ENCODE measurements at places on chromosomes 5 and 9.

DNA sequence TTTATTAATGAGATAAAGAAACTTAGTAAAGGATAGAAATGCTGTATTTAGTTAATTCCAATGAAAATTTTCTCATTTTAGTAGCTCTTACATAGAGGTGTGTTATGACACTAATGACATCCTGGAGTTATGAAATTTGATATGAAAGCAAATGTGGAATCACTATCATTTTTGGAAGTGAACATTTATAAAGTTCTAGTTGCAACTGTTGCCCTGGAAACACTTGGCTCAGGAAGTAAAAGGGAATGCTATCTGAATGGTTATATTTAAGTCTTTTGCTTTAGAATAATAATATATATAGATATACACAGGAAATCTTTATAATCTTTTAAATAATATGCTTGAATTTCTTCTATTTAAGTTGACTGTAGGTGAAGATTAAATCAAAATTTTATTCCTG lies 16.7 kb downstream of the ADAMTS19 start:
- no peak for DNase-seq
- no peaks in the 10 kb centered on the region for H3K27me3 ChIP-seq
- H3K4me1 ChIP-seq = no peaks in the 10 kb centered on the region
- no peaks in the 10 kb centered on the region for H3K36me3 ChIP-seq
- no peak overlapping the region for H3K4me3 ChIP-seq
- H3K27ac ChIP-seq = no peak overlapping the region

GRCh38 chr9:114285166-114285867 lies 37.6 kb upstream of the ORM1 start:
- no peaks in the 10 kb centered on the region for H3K36me3 ChIP-seq
- no peak overlapping the region for H3K27ac ChIP-seq
- DNase-seq = no peak
- no peak overlapping the region for H3K4me3 ChIP-seq

DNA sequence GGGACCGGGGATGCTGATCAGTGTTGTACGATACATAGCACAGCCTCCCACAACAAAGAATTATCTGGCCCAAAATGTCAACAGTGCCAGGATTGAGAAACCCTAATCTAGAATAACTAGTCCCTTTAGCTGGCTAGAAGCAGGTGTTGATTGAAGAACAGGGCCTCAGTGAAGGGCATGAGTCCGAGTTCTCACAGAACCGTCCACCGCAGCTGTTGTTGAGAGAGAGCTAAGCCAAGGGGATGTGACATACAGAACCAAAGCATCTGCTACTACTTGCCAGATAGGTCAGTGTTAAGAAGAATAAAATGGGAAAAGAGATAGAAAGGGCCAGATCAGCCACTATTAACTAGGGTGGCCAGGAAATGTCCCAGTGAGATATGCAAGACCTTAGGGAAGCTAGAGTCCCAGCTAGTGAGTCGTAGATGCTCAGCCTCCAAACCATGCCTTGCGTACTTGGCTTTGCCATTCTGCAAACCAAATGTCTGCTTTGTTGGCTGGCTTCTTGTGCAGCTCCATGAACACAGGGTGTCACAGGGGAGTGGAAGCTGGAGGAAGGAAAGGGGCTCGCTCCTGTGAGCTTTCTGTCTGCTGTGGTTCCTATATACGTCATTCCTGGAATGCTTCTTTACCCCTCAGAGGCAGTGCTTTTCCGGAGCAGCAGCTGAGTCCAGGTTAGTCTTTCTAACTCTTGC lies 68.9 kb downstream of the FBXO38 start:
- peaks cover 14% of the 10 kb centered on the region for H3K27me3 ChIP-seq
- no peaks in the 10 kb centered on the region for H3K4me1 ChIP-seq
- no peaks in the 10 kb centered on the region for H3K36me3 ChIP-seq
- no peak overlapping the region for H3K4me3 ChIP-seq

GRCh38 chr5:82991059-82991458 lies 86.1 kb downstream of the TMEM167A start:
- no peaks in the 10 kb centered on the region for H3K27me3 ChIP-seq
- H3K4me1 ChIP-seq = no peaks in the 10 kb centered on the region
- DNase-seq = no peak
- no peak overlapping the region for H3K27ac ChIP-seq

- H3K4me3 ChIP-seq = no peak overlapping the region
- no peak overlapping the region for H3K27ac ChIP-seq
Observed at GRCh38 chr5:122978068-122978467, 58.5 kb downstream of the PPIC start.

- H3K27ac ChIP-seq = no peak overlapping the region
- H3K4me1 ChIP-seq = no peaks in the 10 kb centered on the region
- no peaks in the 10 kb centered on the region for H3K27me3 ChIP-seq
- H3K4me3 ChIP-seq = no peak overlapping the region
- H3K36me3 ChIP-seq = no peaks in the 10 kb centered on the region
Observed at GRCh38 chr5:153147891-153148623, 342.4 kb upstream of the GRIA1 start.

DNA sequence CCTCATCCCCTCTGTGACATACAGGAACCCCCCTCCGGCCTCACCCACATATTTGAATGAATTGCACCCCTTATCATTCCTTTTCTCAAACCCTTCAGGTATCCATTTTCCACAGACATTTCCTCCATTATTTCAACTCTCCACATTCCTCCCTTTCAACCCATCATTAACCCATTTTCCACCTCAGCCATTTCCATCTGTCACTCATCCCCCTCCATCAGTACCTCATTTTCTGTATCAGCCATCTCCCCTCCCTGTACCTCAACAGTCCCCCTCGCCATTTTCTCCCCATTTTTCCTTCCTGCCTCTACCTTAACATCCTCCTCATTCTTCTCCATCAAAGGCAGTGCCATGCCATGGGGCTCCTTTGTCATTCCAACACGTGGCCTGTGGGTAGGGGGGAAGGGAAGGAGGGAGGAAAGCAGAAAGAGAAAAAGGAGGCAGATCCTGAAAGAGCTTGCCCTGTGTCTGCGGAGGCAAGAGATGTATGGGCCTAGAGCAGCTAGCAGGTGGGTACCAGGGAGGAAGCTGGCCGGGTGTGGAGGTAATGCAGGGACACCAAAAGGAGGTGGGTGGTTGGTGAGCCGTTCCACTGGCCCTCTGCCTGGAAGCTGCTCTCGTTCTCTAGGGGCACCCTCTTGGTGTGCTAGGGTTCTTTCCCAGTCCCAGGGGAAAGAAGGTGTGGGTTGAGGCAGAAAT lies 1.5 kb downstream of the DNAJB5 start:
- peaks cover 72% of the 10 kb centered on the region for H3K4me1 ChIP-seq
- no peaks in the 10 kb centered on the region for H3K27me3 ChIP-seq
- peaks cover 5% of the 10 kb centered on the region for H3K36me3 ChIP-seq
- H3K4me3 ChIP-seq = peak overlapping the region; percentile 85
- no peak for DNase-seq

DNA sequence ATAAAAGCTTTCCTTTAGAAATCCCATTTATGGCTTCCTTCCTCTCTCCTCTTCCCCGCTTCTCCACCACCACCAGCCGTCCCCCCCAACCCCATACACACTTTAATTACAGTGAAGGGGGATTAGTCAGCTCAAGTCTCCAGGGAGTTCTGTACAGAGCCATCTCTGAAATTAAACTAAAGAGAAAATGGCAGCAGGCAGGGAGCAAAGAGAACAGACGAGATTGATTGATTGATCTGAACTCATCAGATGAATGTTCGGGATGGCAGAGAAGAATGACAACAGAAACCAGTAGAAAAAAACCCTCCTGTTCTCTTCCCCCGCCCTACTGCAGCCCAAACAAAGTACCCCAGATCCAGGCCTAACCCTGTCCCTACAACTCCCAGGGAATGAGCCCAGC lies 241.7 kb upstream of the PANK3 start:
- no peak overlapping the region for H3K4me3 ChIP-seq
- peak overlapping the region; percentile 9 for H3K27ac ChIP-seq
- H3K4me1 ChIP-seq = peaks cover 26% of the 10 kb centered on the region

GRCh38 chr5:91146905-91147600 lies 236.1 kb downstream of the ARRDC3 start:
- peaks cover 11% of the 10 kb centered on the region for H3K27me3 ChIP-seq
- H3K27ac ChIP-seq = no peak overlapping the region

DNA sequence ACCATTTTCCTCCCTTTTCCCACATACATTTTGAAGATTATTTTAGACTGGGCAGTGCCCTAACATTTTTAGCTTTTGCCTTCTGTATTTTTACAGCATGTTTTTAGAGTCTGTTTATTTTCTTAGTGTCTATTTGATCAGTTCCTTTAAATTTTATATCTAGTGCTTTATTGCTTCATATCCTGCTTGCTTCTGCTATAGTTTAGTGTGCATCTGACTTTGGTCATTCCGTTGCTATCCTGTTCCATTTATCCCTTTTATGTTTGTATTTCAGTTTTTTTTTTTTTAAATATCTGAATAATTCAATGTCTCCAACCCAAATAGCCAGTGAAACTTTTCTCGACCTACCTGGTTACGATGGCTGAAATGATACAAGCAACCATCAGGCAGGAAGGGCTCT lies 203.8 kb downstream of the ARHGAP26 start:
- DNase-seq = no peak
- H3K27me3 ChIP-seq = no peaks in the 10 kb centered on the region
- H3K4me3 ChIP-seq = no peak overlapping the region

- H3K4me1 ChIP-seq = peaks cover 8% of the 10 kb centered on the region
- no peak for DNase-seq
- H3K36me3 ChIP-seq = peaks cover 81% of the 10 kb centered on the region
- no peak overlapping the region for H3K27ac ChIP-seq
- H3K4me3 ChIP-seq = no peak overlapping the region
Observed at GRCh38 chr5:96752341-96753016, 55.3 kb downstream of the ERAP1 start.

DNA sequence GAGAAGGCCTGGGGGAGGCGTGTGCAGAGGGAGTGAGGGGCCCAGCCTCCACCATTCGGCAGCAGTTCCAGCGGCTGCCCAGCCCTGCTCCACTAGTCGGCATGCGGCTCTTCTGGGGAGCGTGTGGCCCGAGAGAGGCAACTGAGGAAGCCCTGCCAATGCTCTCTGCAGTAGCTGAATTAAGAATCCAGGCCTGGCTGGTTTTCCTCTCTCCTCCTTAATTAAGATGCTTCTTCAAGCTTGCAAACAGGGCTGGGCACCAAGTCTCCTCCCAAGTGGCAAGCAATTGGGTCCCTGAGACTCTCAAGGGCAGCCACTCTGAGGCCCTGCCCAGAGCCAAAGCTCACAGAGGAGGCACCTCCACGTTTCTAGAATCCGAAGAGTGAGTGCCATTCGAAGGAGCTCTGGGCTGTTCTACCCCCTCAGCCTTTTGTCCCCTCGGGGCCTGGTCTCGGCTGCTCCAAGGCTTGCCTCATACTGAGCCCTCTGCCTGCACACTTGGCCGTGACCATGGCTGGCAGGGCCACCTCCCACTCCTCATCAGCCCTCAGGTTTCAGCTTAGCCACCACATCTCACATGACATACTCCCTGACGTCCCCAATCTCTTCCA lies 75.4 kb upstream of the LRRTM2 start:
- no peaks in the 10 kb centered on the region for H3K27me3 ChIP-seq
- peaks cover 17% of the 10 kb centered on the region for H3K36me3 ChIP-seq
- H3K4me3 ChIP-seq = no peak overlapping the region
- peaks cover 16% of the 10 kb centered on the region for H3K4me1 ChIP-seq
- no peak overlapping the region for H3K27ac ChIP-seq

DNA sequence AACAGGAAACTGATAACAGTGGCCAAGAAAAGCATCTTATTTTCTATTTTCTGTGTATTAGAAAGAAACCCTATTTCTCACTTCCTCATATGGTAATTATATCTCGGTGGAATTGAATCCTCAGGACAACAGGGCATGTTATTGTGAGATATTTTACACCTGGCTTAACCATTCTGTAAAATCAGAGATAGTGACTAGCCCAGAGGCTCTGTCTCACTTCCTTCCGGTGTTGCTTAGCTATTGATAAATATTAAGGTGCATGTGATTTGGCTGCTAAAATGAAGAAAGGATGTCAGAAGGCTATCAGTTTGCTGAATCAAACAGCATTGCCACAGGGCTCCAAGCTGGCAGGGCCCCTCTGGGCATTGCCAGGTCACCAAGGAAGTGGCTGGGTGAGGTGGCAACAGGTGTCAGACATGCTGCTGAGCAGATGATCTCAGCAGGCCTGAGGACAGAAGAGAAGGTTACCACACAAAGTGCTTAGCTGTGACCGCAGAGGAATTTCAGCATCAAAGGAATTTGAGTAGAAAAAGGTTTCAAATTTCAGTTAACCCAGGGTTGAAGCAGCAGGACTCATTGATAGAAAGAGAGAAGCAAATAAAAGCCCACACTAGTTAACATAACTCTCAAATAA lies 330.7 kb downstream of the PDE4D start:
- H3K4me3 ChIP-seq = no peak overlapping the region
- DNase-seq = no peak
- H3K4me1 ChIP-seq = peaks cover 9% of the 10 kb centered on the region
- H3K27ac ChIP-seq = no peak overlapping the region
- H3K27me3 ChIP-seq = no peaks in the 10 kb centered on the region
- H3K36me3 ChIP-seq = no peaks in the 10 kb centered on the region

DNA sequence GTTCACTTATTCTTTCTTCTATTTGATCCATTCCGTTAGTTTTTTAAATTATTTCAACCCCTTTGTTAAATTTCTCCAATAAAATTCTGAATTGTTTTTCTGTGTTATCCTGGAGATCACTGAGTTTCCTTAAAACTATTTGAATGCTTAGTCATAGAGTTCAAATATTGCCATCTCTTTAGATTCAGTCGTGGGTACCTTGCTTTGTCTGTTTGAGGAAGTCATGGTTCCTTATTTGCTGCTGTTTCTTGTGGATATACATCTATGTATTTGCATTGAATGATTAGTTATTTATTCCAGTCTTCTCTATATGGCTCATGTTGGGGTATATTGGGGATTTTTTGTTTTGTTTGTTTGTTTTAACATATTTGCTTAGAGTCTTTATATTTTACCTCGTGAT lies 80.6 kb downstream of the HINT1 start:
- no peak overlapping the region for H3K27ac ChIP-seq
- H3K36me3 ChIP-seq = no peaks in the 10 kb centered on the region
- H3K4me3 ChIP-seq = no peak overlapping the region
- DNase-seq = no peak
- H3K27me3 ChIP-seq = no peaks in the 10 kb centered on the region

DNA sequence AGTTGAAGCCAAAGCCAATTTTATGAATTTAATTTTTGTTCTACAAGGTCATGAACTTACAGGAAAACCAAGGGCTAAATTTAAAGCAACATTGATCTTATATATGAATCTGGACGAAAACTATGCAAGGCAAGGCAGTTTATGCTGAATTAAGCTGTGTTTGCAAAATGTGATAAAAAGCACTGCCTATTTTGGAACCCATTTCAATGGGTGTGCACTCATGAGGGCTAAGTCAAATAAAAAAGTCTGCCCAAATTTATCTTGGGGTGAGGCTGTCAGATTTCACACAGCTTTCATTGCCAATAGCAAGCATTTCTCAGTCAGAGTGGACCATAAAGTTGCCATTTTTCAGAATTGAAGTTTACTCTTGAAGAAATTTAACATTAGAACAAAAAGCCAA lies 199.9 kb downstream of the LURAP1L start:
- H3K36me3 ChIP-seq = no peaks in the 10 kb centered on the region
- no peak overlapping the region for H3K4me3 ChIP-seq
- H3K4me1 ChIP-seq = no peaks in the 10 kb centered on the region
- no peak for DNase-seq
- H3K27me3 ChIP-seq = no peaks in the 10 kb centered on the region

Data from activated T-cell treated with anti-CD3 and anti-CD28 coated beads, Interleukin-2, amount 50 U/mL, for 24 hours (primary cell).